ENCODE measurements at places on chromosomes 7 and 10.
A peak's percentile ranks its signal among the peaks of the same experiment; 100 is the strongest.

DNA sequence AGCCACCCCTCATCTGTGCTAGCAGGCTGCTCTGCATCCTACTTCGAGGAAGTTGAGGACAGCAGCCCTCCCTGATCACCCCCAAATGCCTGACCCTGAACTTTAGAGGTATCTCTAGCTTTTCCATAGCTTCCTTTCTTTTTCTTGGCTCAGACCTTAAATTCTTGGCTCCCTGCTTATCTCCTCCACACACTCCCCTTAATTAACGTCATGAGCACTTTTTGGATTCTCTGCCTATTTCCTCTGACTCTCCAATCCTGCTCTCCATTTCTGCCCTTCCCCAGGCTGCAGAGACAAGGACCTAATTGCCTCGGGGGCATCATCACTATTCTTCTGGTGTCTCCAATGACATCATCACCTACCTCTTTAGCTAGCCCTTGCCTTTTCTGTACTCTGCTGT, 40.8 kb upstream of the SEC61G start:
- no peak for DNase-seq

DNA sequence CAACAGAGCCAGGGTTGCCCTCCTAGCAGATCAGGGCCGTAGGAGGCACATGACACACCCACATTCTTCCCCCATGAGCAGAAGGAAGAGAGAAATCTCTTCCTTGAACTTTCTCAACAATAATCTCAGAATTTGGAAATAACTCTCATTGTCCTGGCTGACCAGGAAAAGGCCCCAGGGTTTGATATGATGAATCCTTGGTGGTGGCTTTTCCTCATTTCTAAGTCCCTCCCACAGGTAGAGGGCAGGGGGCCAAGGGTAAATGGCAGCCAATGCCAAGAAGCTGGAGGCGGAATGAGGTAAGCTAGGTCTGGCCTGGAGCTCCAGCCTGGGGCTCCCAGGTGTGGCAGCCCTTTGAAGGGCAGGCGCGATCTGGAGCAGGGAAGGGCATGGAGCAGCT, 67.8 kb downstream of the GRB10 start:
- DNase-seq: no peak

GRCh38 chr7:142790555-142790954, 19.8 kb downstream of the PRSS2 start:
- DNase-seq: no peak

- peak; percentile 20 for DNase-seq
Observed at GRCh38 chr7:143252006-143252405, 11.2 kb upstream of the GSTK1 start.

- no peak for DNase-seq
Observed at GRCh38 chr7:88104732-88105131, 115.1 kb downstream of the SRI start.

DNA sequence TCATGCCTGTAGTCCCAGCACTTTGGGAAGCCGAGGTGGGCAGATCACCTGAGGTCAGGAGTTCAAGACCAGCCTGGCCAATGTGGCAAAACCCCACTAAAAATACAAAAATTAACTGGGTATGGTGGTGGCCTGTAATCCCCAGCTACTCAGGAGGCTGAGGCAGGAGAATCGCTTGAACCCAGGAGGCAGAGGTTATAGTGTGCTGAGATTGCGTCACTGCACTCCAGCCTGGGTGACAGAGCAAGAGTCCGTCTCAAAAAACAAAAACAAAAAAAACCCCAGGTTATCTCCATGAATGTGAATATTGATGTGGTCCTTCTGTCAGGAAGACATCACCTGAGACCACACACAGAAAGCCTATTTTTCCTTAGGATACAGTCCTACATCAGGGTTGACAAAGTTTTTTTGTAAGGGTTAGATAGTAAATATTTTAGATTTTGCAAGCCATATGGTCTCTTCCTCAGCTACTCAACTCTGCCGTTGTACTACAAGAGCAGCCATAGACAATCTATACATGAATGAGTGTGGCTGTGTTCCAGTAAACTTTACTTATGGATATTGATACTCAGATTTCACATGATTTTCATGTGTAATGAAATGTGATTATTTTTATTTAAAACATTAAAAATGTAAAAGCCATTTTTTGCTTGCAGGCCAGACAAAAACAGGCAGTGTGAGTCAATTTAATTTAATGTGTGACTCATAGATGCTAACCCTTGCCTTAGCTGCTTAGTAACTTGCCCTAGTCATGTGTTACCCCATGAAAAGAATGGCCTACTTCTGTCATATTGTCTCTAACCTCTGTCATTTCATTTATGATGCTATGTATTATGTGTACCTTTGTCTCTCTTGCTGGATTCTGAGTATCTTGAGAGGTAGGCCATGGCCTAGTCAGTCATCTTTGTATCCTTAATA, 78.1 kb downstream of the TPST1 start:
- DNase-seq: no peak

GRCh38 chr7:108211382-108212201, 81.4 kb upstream of the LAMB4 start:
- DNase-seq: no peak

DNA sequence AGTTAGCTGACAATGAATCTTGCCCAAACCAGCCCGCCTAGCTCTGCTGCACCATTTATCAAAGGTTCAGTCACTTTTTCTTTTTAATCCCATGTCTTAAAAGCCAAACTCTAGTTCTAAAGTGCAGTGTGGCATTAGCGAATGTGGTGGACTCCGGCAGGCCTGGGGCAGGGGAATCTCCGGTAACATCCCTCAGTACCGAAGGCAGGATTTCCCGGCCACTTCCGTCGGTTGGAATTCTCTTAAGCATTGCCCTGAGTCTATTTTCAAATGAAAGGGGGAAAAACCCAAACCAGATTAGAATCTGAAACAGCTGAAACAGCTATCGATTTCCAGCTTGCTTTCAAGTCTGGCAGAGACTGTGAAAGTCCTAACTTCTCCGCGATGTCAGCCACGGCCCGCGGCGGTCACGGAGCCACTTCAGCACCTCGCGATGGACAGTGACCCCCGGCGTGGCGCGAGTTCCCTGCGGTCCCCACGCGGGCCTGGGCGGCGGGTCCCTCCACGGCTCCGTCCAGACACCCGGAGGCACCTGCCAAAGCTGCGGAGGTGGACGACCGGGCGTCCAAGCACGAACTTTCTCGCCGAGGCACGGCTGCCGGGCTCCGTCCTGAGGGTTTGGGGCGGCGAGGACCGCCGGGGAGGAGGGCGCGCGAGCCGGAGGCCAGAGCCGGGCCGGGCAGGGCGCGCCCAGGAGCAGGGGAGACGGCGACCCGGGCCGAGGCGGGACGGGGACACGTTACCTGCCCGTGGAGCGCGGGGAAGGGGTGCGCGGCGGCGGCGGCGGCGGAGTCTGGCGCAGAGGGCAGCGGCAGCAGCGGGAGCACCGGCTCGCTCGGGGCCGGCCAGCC, 745 bp downstream of the TCERG1L start:
- no peak for DNase-seq

- DNase-seq: no peak
Observed at GRCh38 chr7:45421806-45422205, 152.4 kb upstream of the ADCY1 start.

GRCh38 chr7:28530175-28530802, 118.0 kb downstream of the CREB5 start:
- DNase-seq: no peak

DNA sequence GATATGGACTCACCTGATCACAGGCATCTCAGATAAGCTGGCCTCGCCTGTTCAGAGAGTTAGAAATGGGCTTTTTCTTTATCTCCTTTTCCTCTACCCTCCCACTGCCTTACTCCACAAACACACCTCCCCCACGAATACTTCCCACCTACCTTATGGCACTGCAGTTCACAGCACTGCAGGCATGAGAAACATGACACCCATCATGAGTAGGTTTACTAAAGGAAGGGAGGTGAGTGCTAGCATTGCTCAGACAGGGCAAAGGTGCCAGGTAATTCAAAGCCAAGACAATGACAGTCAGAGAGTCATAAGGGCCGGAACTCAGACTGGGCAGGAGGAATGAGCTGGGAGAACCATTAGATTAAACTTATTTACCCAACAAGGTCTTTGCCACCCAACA, 220.6 kb downstream of the FAM107B start:
- DNase-seq: no peak

DNA sequence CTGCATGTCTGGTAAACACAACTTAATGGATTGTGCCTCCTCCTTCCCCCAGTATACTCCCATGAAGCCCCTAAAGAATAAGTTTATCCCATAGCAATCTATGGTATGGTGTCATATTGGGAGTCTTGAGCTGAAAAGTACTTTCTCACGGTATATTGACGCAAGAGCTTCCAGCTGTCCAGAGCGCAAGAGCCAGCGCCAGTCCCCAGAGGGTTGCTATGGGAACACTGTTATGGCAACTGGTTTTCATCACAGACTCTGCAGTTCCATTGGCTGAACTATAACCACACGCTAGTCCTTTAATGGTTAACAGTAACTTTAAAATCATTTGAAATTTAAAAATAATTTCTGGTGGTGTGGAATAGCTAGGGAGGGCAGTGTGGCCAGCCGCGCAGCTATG, 46.9 kb downstream of the PRPF18 start:
- no peak for DNase-seq

DNA sequence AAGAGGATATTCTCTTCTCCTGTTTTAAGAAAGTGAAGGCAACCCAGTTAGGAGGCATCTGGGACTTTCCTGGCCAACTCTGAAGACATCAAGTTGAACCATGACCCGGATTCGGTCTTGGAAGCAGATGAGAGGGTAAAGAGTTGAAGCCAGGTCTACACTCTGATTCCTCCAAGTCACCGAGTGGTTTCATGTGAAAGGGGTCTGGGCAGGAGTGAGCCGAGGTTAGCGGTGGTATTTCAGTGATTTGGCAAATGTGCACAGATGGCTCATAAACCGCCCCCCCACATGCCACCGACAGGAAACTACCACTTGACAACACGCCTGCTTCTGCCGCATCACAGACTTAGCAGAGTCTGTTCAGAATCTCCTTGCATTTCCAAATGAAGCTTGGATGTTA, 11.4 kb upstream of the REPIN1 start:
- DNase-seq: peak; percentile 73

GRCh38 chr7:101233907-101234547, 3.6 kb downstream of the CLDN15 start:
- DNase-seq: no peak

- no peak for DNase-seq
Observed at GRCh38 chr7:48078470-48078869, 10.6 kb upstream of the UPP1 start.

DNA sequence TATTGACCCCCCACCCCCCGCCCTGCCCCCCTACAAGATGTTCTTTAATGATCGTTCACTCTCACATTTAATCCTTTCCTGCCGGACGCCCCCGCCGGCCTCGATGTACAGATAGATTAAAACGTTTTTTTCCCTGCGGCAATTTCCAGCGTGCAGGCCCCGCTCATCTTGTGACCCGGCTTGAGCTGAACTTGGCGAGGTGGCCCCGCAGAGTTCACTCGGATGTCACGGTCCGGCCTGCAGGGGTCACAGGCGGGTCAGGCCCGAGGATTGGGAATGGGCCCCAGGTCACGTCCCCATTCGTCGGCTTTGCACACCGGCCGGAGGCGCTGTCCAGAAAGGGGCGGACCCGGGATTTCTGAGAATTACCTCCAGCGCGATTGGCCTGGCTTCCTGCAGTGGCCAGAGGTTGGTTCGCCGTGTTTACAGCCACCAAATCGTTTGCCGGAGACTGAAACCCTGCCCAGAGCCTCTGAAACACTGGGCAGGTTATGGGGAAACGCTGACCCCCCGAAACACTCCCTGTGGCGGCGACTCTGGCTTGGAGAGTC, 1.9 kb upstream of the CYP26A1 start:
- DNase-seq: peak; percentile 21

- no peak for DNase-seq
Observed at GRCh38 chr10:118101501-118101900, 54.8 kb upstream of the RAB11FIP2 start.

- peak; percentile 35 for DNase-seq
Observed at GRCh38 chr10:79229071-79229541, 118.2 kb upstream of the PPIF start.

- DNase-seq: no peak
Observed at GRCh38 chr7:90645784-90646183, 49.7 kb downstream of the CDK14 start.

GRCh38 chr10:22825841-22826240, 102.0 kb upstream of the ARMC3 start:
- no peak for DNase-seq

DNA sequence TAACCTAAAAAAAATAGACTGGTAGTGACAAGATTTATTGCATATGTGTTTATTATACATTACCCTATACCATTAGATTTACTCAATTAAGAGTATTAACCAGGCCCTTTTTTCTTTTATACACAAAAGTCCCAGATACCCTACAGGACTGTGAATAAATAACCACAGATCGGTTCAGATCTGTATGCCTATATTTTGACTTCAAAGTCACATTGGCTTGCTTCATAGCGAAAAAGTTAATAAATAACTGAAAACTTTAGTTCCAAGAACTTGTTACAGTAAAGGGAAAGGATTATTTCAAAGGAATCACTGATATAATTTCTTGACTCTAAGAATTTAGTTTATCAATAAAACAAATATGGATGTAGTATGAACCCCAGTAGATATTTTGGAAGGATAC, 41.8 kb upstream of the FMC1 start:
- no peak for DNase-seq

GRCh38 chr7:22002726-22003125, 57.0 kb upstream of the CDCA7L start:
- DNase-seq: no peak

DNA sequence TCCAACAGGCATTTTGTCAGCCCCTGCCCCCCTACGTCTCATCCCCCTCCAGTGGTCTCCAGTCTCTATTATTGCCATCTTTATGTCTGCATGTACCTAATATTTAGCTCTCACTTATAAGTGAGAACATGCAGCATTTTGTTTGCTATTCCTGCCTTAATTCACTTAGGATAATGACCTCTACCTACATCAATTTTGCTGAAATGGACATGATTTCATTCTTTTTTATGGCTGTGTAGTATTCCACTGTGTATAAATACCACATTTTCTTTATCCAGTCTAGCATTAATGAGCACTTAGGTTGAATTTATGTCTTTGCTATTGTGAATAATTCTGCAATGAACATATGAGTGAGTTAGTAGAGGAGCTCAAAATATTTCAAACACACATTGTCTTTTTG, 229.9 kb downstream of the SEMA3E start:
- DNase-seq: no peak

Measured in B cell (primary cell).